Left ventricle myocardium superior (tissue), 1 donor: ENCODE measurements at places on chromosomes 1 and 21.

DNA sequence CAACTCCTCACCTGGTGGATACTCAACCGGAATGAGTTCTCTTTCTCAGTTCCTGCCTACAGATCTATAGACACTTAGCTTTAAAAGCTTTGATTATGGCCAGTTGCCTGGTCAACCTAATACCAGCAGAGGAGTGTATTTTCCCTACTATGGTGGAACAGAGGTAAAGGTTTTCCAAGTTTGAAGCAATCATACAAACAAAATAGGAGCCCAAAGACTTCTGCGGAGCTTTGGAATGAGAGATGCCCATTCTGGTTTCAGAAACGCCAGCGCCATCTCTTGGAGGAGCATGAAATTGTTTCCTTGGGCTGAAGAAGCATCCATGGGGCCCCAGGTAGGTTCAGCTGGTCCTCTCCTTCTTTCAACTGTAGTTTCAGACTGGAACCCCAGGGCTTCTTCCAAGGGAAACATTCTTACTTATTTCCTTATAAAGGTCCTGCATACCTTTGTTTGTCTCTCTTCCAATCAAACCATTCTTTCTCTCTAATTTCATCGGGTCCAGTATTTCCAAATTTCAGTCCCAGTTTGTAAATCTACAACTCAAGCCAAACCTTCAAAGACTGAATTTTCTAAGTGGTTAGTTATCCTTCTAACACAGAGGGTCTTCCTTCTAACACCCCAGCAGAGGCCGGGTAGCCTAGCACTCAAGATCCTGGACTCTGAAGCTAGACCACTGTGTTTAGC is 95.9 kb downstream of the KCNJ15 start:
- DNase-seq = peak; percentile 43

GRCh38 chr1:195604287-195604686 is 1004.0 kb downstream of the KCNT2 start:
- DNase-seq = no peak

GRCh38 chr1:155961937-155962336 is 16.4 kb downstream of the ARHGEF2 start:
- DNase-seq = peak; percentile 71

GRCh38 chr1:93708734-93709481 is 27.3 kb upstream of the BCAR3 start:
- peak; percentile 55 for DNase-seq

DNA sequence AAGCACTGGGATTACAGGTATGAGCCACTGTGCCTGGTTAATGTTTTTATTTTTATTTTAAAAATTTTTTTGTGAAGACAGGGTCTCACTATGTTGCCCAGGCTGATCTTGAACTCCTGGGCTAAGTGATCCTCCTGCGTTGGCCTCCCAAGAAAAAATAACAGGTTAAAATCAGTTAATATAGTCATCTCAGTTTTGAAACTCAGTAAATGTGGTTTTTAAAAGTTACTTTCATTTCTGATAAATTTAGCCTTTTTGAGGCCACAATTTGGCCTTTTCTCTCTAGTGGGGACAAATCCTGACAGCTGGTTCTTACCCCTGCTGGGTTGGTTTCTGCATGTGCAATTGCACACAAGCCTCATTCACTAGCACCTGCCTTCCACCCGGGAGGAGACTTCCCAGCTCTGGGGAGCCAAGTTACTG is 13.3 kb downstream of the PMF1 start:
- DNase-seq = no peak

- DNase-seq = no peak
Measured at GRCh38 chr1:51697166-51697565, 80.3 kb downstream of the OSBPL9 start.

- DNase-seq = peak; percentile 74
Measured at GRCh38 chr1:12548973-12549459, 69.0 kb downstream of the DHRS3 start.

GRCh38 chr1:44642255-44642654 is 32.0 kb downstream of the TMEM53 start:
- DNase-seq = no peak

DNA sequence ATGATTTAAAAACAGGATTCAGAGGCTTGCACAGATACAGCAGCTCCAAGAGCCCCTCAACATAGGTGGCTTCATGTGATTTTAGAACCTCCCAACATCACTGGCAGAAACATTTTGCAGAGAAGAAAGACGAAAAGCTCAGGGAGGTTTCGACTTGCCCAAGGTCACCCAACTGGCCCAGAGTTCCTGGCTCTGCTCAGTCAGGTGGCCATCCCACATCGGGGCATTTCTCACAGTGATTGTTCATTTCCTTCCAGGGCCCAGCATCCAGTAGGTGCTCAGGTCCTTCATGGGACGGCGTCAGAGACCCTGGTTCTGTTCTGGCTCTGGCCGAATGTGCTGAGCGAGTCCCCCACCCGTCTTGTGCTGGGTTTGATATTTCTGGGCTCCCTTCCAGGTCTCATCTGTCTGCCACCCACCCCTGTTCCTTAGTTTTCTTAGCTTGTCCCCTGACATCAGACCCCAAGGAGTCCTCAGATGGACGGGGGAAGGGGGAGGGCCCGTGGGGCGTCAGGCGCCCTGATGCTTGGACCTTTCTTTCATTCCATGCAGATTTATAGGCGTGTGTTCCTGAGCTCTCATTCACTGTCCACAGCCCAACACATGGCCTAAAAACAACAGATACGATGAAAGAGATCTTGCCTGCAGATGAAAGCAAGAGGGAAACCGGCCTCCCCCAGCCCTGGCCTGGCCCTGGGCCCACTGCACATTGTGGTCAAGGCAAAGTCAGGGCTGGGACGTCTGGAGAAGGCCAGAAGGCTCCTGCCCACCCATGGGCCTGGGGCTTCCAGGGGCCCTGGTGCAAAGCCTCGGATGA is 123.1 kb upstream of the ZBTB40 start:
- no peak for DNase-seq
